NCI-H1436 treated with DMSO at 0.1 percent for 48 hours (cell line): ENCODE measurements at places on chromosomes 3 and 15.

DNA sequence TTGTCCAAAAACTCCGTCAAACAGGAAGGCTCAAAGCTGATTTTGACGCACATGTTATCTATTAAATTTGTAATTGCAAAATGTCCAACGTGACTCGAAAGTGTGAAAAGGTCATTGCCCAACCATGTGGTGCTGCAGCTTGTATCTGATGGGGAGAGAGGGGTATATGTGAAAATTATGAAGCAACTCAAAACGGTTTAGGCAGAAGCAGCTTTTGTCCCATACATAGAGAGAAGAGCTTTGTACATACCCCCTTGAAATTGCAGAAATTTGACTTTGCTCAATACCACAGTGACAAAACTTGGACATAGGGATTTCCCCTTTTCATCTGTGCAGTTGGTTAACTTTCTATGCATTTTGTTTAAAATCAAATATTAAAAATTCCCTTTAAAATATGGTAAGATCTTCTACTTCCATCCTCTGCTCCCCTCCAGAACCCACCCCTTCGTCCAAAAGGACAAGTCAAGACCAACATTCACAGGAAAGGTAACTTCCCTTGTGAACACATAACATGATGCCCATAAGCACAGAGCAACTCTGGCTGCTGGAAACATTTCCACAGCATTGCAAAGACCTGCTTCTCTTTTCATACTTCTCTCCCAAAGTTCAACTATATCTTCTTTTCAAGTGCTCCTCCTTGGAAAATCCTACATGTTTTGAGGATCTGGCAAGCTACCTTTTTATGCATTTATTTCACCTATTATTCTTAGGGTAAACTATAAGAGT, 253.7 kb upstream of the THBS1 start:
- no peak for DNase-seq

DNA sequence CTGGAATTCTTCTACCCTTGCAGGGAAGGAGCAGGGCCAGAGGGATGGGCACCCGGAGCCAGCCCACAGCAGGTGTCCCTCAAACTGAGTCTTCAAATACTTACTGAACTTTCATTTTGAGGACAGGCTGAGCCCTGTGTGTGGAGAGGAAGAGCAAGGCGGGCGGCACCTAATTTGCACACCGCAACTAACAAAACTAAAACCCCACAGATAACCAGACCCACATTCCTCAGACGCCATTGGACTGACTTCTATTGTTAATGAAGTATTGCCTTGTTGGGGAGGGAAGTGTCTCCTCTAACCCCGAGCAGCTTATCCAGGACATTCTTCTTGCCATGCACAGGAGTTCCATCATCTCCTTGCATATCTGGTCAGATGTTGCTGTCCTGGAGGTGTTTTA, 105.2 kb upstream of the NR2E3 start:
- DNase-seq: no peak

- no peak for DNase-seq
These were observed 274.9 kb upstream of the DCBLD2 start for GRCh38 chr3:99176169-99176964.

DNA sequence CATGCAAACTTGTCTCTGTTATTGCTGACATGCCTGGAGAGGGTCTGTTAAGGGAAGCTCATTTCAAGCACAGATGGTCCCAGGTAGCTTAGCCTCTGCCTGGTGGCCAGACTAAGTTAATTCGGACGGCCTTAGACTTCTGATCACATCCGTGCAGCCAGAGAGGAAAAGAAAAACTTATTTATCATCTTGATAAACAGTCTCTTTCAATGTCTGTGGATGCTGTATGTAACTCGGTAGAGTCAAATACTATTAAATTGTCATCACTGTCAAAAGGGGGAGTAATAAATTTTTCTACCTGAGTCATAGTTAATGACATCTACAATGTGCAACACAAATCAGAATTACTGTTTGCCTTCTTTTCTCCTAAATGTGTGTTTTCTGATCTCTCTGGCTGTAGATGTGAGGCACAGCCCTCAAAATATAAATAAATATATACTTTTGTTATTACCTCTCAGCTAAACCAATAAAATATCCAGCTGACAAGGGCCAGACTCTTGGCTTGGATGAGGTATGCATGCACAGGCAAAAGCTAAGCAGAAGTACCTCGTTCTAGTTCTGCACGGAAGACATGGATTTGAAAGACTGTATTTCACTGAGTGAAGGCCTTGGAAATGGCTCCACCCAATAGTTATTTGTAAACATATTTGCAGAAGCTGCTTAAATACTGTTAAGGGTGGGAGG, 530.0 kb downstream of the TAFA4 start:
- no peak for DNase-seq

- no peak for DNase-seq
These were observed 189.7 kb upstream of the GBE1 start for GRCh38 chr3:81951106-81951505.

DNA sequence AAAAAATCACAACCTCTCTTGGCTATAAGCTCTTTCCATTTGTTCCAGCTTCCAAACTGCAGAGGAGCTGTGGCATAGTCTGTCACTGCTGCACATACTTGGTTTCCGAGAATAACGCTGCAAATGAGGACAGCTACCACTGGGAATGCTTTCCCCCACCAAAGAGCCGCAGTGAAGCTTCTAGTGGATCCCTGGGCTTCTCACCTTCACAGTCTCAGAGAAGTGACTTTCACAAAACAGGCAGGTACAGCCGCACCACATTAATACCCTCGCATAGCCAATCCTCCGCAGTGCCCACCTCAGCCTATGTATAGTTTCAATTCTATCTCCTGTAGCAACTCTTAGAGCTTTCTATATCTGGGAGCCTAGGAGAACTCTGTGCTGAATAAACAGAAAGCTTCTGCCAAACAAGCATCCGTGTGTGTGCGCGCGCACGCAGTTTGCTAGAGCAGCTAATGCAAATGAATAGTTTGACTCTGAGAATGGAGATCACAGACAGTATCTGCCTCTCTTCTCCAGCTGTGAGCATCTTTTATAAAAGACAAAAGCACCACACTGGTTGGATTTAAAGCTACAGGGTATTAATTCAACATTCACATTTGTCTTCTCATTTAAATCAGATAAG, 81.9 kb upstream of the PLXND1 start:
- DNase-seq: peak; percentile 70

DNA sequence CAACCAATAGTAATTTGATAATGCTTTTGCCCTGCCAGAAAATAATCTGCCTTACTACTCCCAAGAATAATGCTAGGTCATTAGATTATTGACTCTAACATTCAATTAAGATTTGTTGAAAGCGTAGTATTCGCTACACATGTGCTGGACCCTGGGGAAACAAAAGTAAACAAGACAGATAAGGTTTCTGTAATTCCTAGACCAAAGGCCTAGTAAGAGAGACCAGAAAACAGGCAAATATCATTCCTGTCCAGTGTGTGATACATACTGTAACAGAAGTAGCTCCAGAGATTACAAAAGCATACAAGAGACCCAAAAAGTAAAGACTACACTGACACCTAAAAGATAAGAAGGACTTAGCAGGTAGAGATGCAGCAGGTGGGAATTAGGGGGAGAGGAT, 60.8 kb downstream of the PLOD2 start:
- no peak for DNase-seq

DNA sequence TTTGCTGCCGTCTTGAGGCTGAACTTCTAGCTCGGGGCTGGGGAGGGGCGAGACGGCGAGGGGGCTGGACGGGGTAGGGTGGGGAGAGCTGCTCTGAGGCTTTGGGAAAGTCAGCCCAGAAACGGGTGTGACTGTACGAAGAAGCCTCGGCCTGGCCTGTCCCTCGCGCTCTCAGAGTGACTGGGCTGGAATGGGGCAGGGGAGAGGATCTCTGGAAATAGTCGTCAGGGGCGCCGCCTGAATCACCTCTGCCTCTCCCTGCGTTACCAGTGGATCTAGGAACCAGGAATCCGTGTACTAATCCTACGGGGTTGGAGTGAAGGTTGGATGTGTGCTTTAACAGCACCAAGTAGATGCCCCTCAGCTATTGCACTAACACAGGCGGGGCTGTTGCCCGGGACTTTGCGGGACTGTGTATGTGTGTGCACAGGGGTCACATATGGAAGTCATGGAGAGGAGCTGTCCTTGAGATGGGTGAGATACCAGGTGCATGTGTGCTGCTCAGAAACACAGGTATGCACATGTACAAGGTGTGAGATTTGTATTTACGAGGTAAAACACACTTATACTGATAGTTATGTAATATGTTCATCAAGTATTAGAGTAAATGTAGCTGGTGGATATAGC, 591 bp downstream of the FOXL2NB start:
- no peak for DNase-seq

DNA sequence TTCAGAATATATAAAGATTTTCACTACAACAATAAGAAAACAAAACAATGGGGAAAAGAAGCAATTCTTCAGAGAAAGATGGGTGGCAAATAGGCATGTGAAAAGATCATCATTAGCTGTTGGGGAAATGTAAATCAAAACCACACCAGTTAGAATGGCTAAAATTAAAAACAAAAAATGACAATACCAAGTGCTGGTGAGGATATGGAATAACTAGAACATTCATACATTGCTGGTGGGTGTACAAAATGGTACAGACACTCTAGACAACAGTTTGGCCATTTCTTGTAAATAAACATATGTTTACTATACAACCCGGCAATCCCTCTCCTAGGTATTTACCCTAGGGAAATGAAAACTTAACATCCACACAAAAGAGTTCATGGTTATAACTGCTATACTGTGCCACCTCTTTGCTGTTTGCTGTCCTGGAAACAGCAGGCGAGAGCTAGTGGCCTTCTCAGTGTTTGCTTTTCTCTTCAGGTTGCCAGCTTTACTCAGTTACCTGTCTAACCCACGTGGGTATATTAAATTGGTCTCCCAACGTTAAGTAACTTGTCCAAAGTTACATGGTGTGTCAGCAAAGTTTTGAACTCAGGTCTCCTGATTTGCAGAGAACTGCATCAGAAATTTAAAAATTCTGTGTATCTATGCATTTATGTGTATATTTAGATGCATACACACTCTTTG, 4.6 kb upstream of the NIT2 start:
- DNase-seq: no peak

DNA sequence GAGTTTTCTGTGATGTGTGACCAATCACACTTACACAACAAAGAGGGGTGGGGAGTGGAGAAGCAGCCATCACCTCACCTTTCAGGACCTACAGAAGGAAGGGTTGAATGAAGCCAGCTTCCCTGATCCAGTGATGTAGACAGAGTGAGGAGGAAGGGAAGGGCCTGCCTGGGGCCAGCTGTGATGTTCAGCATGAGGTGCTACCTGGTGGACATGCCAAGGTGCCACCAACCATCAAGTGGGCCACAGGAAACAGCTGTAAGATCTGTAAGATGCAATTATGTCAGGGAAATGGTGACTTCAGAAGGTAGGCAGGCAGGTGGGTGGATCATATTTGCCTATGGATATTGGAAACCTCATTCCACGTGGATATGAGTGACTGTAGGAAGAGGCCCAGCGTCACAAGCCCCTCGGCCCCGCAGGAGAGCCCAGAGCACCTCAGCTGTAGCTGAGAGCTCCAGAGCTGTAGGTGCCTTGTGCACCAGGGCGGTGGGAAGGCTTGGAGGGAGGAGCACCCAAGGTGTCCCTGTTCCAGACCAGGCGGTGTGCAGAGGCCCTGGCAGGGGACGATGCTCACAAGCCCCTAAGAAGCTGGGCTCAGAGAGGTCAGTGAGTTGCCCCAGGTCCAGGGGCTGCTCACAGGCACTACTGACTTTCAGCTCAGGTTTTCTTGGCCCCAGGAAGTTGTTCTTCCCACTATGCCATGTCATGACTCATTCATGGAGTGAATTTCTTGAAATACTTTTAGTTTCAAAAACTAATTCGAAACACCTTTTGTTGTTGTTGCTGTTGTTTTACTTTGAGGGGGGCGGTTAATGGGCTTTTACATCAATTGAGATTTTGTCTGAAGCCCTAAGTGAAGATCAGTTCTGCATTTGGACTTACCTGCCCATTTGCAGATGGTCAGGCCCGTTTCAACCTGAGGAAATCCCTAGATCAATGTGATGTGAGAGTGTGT, 94.2 kb upstream of the ALDH1A3 start:
- no peak for DNase-seq

DNA sequence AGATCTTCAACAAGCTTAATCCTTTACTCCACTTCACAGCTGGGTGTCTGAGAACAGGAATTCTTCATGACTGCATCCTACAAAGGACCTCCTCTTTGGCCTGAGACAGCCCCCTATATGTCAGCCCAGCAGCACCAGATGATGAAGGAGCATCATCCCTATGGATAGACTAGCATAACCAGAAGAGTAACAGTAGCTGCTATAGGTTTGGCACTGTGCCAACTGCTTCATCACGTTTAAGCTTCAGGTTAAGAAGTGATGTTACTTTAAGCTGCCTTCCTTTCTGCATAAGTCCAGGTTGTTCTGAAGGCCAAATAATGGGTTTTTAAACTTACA, 50.6 kb downstream of the CMSS1 start:
- DNase-seq: no peak

- no peak for DNase-seq
These were observed 5.7 kb upstream of the CNTN6 start for GRCh38 chr3:1087066-1087560.

GRCh38 chr3:58989163-58989562, 60.7 kb downstream of the CFAP20DC start:
- no peak for DNase-seq

DNA sequence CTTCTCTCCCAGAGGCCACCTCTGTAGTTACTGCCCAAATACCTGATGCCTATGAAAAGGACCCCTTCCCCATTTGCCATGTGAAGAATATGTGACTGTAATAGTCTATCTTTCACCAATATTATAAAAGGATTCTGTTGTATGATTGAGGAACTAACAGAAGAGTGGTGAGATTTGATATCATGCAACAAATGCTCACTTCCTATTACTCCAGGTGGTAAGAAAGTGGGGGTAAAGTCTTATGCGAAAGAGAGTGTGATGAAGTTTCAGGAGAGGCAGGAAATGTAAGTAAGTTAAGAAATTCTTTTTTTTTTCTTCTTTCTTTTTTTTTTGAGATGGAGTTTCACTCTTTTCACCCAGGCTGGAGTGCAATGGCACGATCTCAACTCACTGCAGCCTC, 24.4 kb upstream of the RAP2B start:
- no peak for DNase-seq

DNA sequence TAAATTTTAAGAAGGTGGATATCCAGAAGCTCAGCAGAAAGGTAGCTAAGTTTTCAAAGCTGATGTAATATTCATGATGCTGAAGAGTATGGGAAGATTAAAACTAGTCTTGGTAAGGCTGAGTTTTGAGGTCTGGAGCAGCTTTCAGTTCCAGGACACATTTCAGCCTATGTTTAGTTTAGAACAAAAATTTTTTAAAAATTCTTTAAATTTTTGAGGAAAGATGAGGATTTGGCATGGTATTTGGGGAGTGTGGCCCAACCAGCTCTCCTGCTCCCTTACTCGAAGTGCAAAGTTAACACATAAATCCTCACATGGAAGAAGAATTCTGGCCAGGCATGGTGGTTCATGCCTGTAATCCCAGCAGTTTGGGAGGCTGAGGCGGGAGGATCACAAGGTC, 1039.1 kb downstream of the NAALADL2 start:
- no peak for DNase-seq

DNA sequence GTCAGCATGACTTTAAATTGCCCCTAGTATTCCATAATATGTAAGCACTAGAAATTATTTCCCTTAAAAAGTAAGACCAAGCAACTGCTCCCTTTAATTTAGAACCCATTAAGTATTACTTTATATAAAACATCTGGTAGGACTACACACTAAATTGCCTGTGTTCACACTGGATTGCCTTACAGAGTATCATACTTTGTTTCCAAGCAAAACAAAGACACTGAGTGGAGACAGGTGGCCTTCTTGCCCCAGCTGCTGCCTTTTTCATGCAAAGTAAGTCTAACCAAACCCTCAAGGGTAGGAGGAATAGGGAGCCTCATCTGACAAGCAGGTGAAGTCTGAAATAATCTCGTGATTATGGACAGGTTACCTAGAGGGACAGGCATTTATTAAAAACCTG, 87.3 kb downstream of the PEX5L start:
- peak; percentile 80 for DNase-seq

GRCh38 chr15:101469520-101470288, 19.8 kb downstream of the PCSK6 start:
- DNase-seq: no peak
